ENCODE measurements at places on chromosomes 7 and 10.

- no peaks in the 10 kb centered on the region for H3K36me3 ChIP-seq
- no peaks in the 10 kb centered on the region for H3K4me1 ChIP-seq
- DNase-seq, result no peak
- H3K4me3 ChIP-seq, result no peak overlapping the region
- H3K27me3 ChIP-seq, result no peaks in the 10 kb centered on the region
Observed at GRCh38 chr7:50696810-50697582, 85.7 kb downstream of the GRB10 start.

DNA sequence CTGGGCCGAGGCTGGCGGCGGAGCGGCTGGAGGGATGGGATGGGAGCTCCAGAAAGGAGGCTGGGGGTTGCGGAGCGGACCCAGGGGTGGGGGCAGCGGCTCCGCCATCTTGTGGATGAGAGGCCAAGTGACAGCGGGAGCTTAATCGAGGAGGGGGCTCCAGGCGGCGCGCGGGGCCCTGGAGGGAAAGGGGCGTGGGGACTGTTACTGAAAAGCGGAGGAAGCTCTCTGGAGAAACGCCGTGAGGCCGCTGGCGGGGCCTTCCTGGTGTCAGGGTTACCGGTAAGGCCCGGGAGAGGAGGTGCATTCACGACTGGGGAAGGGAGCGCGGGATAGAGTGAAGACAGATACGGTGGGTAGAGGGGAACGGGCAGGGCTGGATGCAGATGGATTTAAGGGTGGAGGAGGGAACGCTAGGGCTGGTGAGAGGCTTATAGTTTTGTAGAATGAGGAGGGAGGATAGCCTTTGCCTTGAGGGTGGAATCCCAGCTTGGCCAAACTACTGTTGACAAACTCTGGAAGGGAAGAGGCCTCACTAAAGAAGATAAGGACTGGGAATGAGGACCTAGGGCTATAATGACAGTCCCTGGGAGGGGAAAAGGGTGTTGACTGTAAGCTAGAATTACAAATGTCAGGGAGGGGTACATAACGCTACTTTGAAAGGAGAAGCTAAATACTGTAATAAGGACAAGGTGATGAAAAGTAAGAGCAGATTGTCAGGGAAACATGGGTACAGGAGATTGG lies 535 bp downstream of the BTRC start:
- peaks cover 30% of the 10 kb centered on the region for H3K4me1 ChIP-seq
- peak overlapping the region; percentile 74 for H3K4me3 ChIP-seq

DNA sequence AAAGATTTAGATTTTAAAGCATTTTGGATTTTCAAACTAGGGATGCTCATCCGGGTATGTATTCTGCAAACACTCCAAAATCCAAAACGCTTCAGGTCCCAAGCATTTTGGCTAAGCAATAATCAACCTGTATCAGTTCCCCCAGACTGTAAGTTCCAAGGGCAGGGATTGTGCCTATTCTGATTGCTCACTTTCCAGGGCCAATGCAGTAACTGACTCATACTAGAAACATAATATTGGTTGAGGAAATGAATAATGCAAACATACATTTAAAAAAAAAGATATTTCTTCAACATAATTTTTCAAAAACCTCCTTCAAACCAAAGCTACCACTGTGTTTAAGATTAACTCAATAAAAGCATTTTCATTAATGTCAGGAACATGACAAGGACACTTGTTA lies 69.5 kb downstream of the HIBADH start:
- H3K36me3 ChIP-seq, result no peaks in the 10 kb centered on the region
- H3K4me1 ChIP-seq, result no peaks in the 10 kb centered on the region
- no peak overlapping the region for H3K27ac ChIP-seq
- no peak overlapping the region for H3K4me3 ChIP-seq

- no peaks in the 10 kb centered on the region for H3K4me1 ChIP-seq
- H3K27ac ChIP-seq, result no peak overlapping the region
- DNase-seq, result no peak
- no peaks in the 10 kb centered on the region for H3K27me3 ChIP-seq
- no peak overlapping the region for H3K4me3 ChIP-seq
Observed at GRCh38 chr10:67533376-67533775, 162.6 kb downstream of the CTNNA3 start.

DNA sequence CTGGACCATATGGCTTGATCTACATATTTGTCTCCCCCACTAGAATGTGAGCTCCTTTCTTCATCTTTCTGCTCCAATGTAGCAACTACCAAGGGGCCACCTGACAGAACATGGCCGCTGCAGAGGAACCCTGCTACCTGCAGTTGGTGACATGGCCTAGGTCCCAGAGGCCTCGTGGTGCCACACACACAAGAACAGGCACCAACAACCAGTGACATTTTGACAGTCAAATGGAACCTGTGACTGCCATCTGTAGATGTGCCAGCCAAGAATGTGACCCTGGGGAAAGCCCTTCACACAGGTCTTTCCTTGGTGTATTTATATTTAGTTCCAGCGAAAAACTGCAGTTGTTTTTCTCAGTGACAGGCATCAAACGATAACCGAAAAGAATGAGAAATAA lies 67.9 kb upstream of the ANKRD1 start:
- no peaks in the 10 kb centered on the region for H3K27me3 ChIP-seq
- H3K27ac ChIP-seq, result no peak overlapping the region
- H3K4me3 ChIP-seq, result no peak overlapping the region

DNA sequence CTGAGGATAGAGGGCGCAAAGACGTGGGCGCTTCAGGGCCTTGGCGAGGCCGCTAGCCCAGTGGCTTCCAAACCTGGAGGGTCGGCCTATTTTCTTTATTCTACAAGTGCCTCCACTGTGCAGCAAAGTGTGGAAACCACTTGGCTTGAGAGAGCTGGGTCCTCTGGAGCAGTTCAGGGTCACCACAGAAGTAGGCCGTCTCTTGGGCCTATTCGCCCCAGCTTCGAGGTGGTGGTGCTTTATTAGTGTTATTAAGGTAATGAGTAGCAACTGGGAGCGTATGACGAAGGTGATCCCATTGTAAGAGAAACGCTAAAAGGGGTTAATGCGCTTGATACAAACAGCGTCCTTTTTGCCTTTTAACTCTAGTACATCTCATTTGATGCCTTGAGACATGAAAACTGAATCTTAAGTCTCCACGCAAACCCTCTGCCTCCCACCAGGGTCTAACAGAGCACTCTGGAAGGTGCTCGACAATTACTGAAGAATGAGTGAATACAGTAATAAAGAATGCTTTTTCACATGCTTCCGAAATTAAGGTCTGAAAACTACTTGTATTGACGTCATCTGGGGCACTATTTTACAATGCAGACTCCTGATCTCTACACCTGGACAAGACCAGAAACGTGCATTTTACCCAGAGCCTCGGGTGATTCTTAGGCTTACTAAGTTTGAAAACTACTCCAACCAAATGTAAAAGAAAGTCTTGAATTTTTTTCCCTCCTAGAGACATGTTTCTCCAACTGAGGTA lies 647 bp upstream of the GSAP start:
- H3K36me3 ChIP-seq, result no peaks in the 10 kb centered on the region
- H3K4me3 ChIP-seq, result peak overlapping the region; percentile 75
- H3K27ac ChIP-seq, result no peak overlapping the region
- no peak for DNase-seq
- no peaks in the 10 kb centered on the region for H3K27me3 ChIP-seq

- H3K4me3 ChIP-seq, result no peak overlapping the region
- H3K27ac ChIP-seq, result no peak overlapping the region
- no peak for DNase-seq
- peaks cover 49% of the 10 kb centered on the region for H3K4me1 ChIP-seq
Observed at GRCh38 chr10:84353052-84353803, 24.8 kb downstream of the CCSER2 start.
